AG04449 (cell line): ENCODE measurements at places on chromosomes 5 and 9.
A peak's percentile ranks its signal among the peaks of the same experiment; 100 is the strongest.

DNA sequence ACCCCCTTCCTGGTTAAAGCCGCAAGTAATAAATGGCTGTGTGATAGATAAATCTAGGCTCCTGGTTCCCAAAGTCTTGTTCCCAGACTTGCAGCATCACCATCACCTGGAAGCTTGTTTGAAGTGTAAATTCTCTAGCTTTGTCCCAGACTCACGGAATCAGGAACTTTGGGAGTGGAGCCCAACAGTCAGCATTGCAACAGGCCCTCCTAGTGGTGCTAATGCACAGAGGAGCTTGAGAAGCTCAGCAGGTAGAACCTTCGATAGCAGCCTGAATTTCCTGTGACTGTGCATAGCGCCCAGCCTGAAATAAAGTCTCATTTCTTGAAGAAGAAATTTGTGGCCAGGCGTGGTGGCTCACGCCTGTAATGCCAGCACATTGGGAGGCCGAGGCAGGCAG is 30.3 kb upstream of the MELK start:
- no peak for DNase-seq

- DNase-seq, result no peak
Observed at GRCh38 chr5:74289238-74289637, 351.3 kb downstream of the ENC1 start.

DNA sequence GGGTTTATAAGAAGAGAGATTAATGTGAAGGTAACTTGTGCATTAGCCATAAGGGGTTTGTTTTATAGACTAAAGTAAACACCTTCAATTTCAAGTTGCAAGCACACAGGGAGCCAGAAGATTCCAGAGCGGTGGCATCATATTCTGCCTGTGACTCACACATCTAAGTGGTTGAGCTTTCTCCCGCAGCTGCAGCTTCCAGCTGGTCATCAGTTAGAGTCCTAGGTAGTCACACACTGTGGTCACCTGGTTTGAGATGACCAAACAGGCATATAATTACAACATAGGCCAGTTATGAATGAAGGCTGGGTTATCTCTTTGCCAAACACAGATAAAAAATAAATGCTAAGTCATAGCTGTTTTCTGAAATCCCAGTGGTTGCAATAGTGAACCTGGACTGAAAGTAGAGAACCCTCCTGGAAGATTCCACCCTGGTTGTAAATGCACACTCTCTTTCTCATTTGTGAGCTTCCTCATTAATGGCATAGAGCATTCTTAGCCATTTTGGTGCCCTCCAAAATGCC is 171.3 kb downstream of the GDNF start:
- DNase-seq, result peak; percentile 85

DNA sequence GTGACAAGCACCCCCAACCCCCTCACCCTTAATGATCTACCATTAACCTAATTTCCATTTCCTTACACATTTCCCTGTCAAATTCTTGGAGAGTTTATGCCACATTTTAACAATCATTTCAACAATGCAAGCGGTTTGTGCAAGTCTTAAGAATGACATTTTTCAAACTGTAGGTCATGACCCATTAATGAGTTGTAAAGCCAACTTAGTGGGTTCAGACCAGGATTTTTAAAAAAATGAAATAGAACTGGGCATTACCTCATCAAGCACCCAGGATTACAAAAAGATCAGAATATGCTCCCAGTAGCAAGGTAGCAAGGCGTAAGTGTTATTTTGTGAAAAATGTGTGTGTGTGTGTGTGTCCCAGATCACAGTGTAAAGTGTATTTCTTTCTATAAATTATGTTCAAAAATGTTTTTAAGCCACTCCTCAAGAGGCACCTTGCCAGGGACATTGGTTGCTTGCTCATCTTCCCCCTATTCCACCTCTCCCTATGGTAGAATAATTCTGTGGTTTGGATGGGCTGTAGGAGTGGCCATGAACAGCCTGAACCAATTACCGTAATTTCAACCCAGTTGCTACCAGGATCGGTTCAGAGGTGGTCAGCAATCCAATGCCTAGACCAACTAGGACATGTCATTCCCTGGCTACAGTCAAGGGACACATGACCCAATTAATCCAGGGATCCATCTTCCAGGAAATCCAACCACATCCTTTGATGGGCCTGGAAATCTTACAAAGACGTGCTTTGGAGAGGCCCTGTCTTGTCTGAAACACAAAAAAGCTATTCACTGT is 14.4 kb upstream of the TGFBR1 start:
- DNase-seq, result no peak

GRCh38 chr5:10599113-10599512 is 35.2 kb downstream of the ANKRD33B start:
- DNase-seq, result no peak

GRCh38 chr9:130196643-130197042 is 24.4 kb downstream of the NCS1 start:
- no peak for DNase-seq

DNA sequence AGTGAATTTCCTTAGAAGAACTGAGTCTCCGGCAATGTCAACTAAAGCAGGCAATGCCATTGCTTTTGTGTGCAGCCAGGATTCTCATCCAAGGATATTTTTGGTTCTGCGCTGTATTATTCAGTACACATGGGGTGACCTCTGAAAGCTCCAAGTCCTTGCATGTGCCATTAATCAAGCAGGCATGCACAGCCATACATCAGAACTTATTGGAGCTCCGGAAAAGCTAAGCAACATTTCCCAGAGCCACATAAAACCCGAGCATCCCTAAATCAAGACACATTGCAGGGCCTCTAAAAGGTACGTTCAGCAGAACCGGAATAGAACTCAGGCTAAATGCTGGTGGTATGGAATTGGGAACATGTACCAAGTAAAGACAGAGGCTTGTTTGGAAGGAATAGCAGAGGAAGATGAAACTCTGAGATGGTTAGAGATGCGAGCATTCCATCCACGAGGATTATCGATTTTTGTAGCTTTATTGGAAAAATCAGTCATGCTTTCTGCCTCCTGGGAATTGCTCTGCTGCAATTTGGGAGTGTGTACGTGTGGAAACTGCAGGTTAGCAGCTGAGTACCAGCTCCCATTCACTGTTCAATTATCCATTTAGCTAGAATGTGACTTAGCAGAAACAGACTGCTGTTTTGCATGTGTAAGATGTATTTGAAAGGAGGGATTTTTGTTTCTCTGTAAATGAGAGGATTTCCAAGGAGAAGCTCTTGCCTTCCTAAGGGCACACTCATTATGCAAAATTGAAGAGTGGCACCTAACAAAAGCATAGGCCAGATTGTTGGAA is 143.7 kb upstream of the WWC1 start:
- DNase-seq, result no peak

DNA sequence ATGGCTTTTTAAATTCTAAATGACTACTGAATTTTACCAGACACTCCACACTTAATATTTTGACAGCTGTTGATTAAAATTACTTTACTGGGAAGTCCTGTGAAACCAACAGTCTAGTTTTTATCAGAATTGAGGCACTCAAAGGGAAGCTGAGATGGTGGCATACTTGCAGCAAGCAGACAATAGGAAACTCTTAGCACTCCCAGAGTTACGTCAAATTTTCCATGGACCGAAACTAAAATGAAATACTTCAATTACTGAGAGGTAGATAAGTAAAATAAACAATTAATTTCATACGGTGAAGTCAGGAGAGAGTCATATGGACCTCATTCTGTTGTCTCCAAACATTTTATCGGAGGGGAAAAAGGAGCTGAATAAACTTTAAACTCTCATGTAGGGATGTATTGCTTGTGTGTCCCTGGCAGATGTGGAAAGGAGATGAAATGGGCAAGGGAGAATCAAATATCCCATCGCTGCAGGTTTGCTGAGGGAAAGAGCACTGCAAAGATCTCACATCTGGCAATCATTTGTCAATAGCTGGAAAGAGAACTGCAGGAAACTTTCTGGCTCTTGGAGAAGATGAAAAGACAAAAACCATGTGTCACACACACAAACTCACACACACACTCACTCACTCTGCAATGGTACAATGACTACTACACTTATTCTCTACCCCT is 189.4 kb downstream of the BNC2 start:
- no peak for DNase-seq

DNA sequence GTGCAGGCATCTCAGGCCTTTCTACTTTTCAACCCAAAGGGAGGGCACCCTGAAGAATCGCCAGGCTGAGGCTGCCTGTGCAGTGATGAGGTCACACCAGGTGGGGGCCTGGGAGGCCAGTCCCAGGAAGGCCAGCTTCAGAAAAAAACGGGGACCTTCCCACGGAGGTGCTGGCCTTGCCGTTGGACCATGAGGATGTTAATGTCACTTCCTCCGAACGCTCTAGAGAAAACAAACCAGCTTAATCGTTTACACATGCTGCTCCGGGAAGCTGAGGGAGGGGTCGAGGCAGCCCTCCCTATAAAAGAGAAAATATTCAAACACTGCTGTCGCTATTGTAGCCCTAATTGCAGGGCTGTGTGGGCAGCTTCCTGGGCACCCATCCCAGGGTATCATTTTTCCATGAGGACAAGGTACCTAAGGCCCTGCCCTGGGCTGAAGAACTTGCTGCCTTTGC is 27.0 kb downstream of the PTGES start:
- DNase-seq, result no peak

GRCh38 chr9:136283291-136284235 is 20.3 kb downstream of the CCDC187 start:
- no peak for DNase-seq

DNA sequence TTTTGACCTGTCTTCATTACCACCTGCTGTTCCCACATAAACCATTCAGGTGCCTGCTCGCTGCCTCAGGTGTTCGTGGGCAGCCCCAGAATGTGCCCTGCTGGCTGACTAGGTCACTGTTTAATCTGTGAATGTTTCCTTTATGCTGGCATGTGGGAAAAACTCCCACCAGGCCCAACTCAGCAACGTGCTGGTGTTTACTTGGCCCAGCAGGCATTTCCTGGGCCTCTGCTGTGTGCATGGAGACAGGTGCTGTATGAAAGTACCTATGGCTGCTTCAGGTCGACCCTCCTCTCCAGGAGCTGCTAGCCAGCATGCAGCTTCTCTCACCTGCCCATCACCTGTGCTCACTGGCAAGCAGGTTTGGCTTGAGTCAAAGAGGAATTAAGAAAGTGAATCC is 65.8 kb downstream of the RAD23B start:
- no peak for DNase-seq

- no peak for DNase-seq
Observed at GRCh38 chr9:136174779-136175615, 29.9 kb downstream of the LHX3 start.

GRCh38 chr9:134065612-134066419 is 2.0 kb downstream of the BRD3 start:
- DNase-seq, result no peak

- no peak for DNase-seq
Observed at GRCh38 chr9:92308893-92309292, 15.4 kb upstream of the IARS1 start.

DNA sequence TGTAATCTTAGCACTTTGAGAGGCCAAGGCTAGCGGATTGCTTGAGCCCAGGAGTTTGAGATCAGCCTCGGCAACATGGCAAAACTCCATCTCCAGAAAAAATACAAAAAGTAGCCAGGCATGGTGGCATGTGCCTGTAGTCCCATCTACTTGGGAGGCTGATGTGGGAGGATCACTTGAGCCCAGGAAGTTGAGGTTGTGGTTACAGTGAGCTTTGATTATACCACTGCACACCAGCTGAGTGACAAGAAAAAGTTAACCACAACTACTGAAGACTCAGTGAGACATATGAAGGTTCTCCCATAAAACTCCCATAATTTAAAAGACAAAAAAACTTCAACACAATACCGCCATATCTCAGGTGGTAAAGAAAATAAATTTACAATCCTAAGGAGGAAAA is 98.0 kb downstream of the NR6A1 start:
- no peak for DNase-seq

DNA sequence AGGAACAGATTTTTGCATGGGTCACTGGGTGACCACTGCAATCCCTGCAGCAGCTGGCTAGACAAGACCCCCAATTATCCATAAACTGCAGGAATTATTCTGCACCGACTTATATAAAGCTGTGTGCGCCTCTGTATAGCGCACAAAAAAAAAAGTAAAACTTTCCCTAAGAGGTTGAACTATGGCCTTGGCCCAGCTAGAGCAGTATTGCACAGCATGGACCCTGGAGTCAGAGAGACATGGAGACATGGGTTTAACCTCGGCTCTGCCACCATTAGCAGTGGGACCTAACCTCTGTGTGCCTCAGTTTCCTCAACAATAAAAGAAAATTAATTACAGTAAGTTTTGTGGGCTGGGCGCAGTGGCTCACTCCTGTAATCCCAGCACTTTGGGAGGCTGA is 17.1 kb upstream of the GRPEL2 start:
- DNase-seq, result no peak

GRCh38 chr5:89105836-89106235 is 222.9 kb upstream of the MEF2C start:
- DNase-seq, result no peak

- no peak for DNase-seq
Observed at GRCh38 chr5:10021248-10021647, 228.4 kb downstream of the ATPSCKMT start.

- DNase-seq, result no peak
Observed at GRCh38 chr5:74322944-74323343, 317.6 kb downstream of the ENC1 start.

GRCh38 chr9:135797507-135798262 is 95.7 kb downstream of the KCNT1 start:
- DNase-seq, result no peak

DNA sequence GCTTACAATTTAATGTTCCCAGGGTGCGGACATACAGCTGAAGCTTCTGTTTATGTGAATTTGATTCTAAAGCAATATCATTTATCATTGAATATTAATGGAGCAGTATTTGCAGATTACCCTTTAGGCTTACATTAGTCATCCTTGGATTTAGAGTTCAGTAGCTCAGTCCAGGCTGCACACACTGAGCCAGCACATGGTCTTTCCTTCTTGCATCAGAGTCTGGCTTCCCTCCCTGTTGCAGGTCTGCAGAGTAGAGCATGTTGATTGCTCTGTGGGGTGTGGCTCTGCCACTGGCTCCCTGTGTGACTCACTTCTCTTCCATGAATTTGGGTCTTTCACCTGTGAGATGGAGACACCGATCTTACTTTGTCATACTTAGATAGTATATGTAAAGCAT is 36.8 kb downstream of the NSG2 start:
- no peak for DNase-seq

GRCh38 chr5:169302491-169303118 is 1.7 kb upstream of the SLIT3 start:
- DNase-seq, result peak; percentile 31

DNA sequence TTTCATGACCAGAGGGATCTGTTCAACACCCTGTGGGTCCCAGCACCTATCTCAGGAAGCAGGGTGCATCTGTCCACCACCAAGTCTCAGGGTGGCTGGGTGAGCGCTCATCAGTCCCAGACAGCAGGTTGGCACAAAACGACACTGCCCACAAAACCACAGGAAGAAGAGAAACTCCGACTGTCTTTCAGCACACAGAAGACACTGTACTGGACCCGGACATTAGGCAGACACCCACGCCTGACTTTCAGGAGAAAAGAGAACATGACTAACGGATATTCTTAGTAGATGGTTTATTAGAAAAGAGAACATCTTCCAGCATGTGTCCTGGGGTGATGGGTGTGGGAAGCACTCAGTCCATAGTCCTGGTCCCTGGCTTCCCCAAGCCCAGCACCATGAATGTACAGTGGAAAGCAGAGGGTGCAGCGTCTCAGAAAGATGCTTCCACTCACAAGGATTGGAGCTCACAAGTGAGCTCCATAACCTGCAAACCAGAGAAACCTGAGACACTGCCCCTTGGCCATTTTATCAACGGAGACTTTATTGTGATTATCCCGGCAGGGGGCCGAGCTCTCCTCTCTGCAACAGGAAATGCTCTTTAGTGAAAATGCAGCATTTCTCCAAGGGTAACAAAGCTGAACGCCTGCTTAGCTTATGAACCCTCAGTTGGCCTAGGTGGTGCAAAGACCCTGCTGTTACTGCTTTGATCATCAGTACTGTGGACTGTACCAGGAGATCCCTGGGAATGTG is 35.8 kb upstream of the LCP2 start:
- no peak for DNase-seq
